ENCODE measurements at places on chromosomes 6 and 20.

GRCh38 chr6:72551470-72551869, 70.4 kb upstream of the KCNQ5 start:
- DNase-seq: no peak

DNA sequence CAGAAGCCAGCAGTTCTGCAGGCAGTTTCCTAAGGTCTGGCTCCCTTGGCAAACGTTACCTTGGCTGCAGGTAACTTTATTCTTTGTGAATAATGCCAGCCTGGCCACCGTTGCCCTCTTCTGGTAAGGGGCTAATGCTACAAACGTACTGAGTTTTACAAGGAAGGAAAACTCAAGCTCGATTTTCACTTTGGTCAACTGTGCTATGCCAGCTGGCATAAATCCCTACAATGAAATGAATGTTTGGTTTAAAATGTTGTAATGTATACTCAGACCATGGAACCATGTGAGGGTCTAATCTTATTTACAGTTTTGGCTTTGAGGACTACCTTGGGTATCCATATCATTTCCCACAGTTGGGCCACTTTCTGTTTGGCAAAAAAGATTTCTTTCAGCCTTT, 101.4 kb downstream of the SLX4IP start:
- no peak for DNase-seq

- no peak for DNase-seq
Measured at GRCh38 chr20:8019998-8020247, 362 bp upstream of the TMX4 start.

- DNase-seq: no peak
Measured at GRCh38 chr20:53763707-53764414, 170.2 kb upstream of the ZNF217 start.

- no peak for DNase-seq
Measured at GRCh38 chr6:121236984-121237383, 97.3 kb downstream of the TBC1D32 start.

Data from activated effector memory CD4-positive, alpha-beta T cell treated with anti-CD3 and anti-CD28 coated beads, Interleukin-2, amount 50 U/mL, for 16 hours (primary cell).